ENCODE measurements at places on chromosomes 12 and 14.

DNA sequence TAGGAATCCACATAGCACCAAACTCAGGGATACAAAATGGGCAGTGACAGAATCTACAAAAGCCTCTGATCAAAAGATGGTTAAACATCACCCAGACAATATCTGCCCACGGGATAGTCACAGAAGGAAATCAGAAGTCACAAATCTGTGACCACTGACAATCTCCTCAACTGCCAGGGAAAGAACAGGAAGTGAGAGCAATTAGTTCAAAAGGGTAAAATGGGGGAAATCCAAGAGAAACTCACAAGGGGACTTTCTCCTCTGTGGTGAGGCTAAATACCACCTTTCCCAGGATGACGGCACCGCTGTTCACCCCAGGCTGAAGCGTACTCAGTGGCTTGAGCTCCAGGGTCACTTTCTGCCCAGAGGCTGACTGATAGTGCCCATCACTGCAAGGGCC lies 10.7 kb downstream of the TTC5 start:
- DNase-seq, result peak; percentile 84

DNA sequence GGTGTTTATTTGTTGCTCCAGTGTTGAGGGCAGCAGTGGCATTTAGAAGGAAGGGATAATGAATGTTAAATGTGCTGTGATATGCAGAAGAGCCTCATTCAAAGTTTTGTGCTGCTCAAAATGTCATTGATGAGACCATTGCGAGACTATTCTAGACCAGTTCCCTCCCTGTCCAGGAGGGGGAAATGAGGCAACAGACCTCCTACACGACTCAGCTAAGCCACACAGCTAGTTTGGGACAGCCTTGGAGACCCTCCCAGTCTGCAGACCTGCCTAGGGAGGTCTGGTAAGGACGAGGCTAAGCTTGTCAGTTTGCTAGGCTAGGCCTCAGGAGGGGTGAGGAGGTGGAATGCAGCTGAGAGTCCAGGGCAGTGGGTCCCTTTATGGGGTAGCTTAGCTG lies 116.0 kb downstream of the NRXN3 start:
- DNase-seq, result no peak

- DNase-seq, result peak; percentile 63
These were observed 2.0 kb upstream of the WNT10B start for GRCh38 chr12:48973531-48973930.

DNA sequence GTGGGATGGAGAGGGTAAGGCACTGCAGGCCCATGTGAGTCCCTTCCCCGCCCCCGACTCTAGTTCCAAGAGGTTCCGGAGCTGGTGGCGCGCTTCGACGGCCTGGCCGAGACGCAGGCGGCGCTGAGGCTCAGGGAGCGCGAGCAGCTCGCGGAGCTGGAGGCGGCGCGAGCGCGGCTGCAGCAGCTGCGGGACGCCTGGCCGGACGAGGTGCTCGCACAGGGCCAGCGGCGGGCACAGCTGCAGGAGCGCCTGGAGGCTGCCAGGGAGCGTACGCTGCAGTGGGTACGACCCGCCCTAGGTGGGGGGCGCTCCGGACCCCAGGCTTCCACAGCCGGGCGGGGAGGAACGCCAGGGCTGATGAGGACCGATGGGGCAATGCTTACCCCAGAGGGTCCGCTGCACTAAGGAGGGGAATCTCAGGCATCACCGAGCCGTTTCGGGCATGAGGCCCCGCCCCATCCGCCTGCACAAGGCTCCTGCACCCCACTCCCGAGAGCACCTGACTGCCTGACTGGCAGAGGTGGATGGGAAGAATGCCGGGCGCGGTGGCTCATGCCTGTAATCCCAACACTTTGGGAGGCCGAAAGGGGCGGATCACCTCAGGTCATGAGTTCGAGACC lies 4.9 kb downstream of the CFAP73 start:
- DNase-seq, result peak; percentile 63

GRCh38 chr12:6613776-6614512 lies 6.8 kb upstream of the CHD4 start:
- DNase-seq, result peak; percentile 73

GRCh38 chr12:114868995-114869834 lies 185.2 kb upstream of the TBX3 start:
- DNase-seq, result no peak
